SW 1271 (cell line): ENCODE measurements at places on chromosomes 11 and 22.

- DNase-seq: no peak
Measured at GRCh38 chr11:57752954-57753353, 1.3 kb upstream of the BTBD18 start.

GRCh38 chr11:102830001-102830727, 13.2 kb downstream of the MMP3 start:
- no peak for DNase-seq

GRCh38 chr11:131186629-131187101, 183.8 kb upstream of the NTM start:
- no peak for DNase-seq

- DNase-seq: peak; percentile 30
Measured at GRCh38 chr11:65381716-65382032, 772 bp downstream of the SLC25A45 start.

- DNase-seq: no peak
Measured at GRCh38 chr11:78194490-78194889, 5.8 kb downstream of the USP35 start.

DNA sequence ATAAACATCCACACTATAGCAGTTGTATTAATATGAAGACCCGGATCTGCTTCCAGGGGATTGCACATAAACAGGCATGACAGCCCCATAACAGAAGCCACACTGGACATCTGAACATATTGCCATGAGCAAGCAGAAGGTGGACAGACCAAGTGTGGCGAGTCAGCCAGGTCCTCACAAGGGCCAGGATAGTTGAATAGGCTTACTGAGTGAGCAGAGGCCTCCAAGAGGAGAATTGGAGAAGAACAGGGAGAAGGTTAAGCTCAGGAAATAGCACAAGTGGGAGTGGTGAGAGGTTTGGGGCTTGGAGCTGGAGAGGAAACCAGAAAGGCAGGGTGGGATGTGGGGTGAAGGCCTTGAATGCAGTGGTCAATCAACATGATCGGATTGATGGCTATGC, 10.8 kb downstream of the SLC35C1 start:
- DNase-seq: peak; percentile 61

DNA sequence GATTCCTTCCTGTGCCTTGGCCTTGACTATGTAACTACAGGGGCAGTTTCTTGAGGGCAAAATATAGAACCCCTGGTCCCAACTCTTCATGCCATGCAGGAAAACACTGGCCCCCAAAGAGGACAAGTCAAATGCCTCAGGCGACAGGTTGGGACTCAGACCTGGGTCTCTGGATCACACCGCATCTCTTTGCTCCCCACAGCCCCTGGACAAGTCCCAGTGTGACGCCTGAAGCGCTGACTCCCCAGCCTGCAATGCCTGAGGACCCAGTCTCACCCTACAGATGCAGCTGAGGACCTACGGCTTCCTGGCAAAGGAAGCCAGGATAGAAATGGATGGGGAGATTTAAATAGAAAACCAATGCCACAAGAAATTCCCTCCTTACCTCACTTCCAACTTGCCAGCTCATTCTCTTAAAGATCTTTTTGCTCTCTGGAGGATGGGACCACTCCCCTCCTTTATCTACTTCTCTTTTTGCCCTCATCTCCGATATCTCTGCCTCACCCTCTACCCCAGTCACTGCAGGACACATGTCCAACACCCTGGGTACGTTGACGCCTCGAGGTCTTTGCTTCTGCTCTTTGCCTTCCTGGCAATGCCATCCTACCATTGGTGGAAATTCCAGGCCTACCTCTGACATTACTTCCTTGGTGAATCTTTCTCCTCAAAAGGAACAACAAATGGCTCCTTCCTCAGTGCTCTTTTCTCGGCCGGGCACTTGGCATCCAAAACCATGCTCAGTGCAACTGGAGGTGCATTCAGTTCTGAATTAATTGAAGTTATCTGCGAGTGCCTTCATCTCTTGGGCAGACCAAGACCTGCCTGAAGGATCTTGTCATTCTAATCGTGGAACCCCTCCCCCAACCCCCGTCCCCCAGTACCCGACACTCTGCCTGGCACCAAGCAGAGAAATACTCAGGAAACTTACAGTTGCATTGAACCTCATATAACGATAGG, 2.0 kb upstream of the PRDM11 start:
- DNase-seq: no peak

GRCh38 chr11:44506375-44507016, 59.0 kb upstream of the CD82 start:
- no peak for DNase-seq

DNA sequence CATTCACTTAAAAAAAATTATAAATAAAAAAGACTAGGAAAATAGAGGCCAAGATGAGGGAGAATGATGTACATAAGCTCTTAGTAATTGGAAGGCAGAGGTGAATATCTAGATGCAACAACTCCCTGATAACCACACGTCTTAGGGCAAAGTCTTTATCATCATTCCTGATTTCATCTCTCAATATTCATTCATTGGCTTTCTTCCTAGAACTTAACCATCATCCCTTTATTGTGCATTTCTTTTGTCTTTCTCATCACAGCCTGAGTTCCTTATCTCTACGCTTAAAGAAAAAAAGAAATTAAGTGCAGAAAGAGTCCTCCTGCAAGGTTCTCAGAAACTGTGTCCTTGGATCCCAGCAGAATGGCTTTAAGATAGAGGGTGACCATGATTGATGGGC, 23.2 kb upstream of the FLI1 start:
- DNase-seq: no peak

- DNase-seq: no peak
Measured at GRCh38 chr11:111665777-111666176, 63.5 kb downstream of the SIK2 start.

GRCh38 chr22:29126670-29127395, 54.0 kb downstream of the KREMEN1 start:
- DNase-seq: no peak

DNA sequence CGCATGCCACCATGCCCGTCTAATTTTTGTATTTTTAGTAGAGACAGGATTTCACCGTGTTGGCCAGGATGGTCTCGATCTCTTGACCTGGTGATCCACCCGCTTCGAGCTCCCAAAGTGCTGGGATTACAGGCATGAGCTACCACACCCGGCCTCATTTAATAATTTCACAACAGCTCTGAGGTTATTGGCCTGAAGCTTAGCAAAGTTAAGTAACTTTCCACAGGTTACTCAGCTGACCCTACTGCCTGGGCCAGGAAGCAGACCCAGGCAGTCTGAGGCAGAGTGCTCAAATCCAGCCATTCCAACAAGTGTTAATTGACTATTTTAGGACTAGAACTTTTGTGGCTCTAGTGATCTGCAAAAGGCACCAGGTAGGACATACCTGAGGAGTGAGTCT, 52.2 kb upstream of the L3MBTL2 start:
- no peak for DNase-seq

DNA sequence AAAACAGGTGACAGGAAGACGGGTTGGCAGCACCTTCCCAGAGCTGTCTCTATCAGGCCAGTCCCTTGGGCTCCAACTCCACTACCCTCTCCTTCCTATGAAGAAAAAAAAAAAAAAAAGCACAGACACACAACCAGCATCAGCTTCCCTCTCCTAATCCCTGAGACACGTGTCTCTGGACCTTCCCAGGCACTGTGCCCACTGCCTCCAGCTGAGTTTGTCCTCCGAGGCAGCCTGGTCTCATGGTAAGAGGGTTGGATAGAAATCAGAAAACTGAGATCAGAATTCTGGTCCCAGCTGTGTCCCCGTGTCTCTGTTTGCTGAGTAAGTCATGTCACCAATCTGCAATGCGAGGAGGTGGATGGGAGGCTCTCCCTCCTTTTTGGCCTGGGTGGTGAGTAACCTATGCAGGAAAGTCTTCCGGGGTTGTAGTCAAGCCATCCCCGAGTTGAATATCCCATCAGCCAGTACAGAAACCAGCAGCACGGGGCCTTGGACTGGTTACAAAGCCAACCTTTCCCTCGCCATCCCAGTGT, 193.7 kb upstream of the TBCEL start:
- no peak for DNase-seq

GRCh38 chr11:8719721-8720120, 37.1 kb downstream of the RPL27A start:
- no peak for DNase-seq

DNA sequence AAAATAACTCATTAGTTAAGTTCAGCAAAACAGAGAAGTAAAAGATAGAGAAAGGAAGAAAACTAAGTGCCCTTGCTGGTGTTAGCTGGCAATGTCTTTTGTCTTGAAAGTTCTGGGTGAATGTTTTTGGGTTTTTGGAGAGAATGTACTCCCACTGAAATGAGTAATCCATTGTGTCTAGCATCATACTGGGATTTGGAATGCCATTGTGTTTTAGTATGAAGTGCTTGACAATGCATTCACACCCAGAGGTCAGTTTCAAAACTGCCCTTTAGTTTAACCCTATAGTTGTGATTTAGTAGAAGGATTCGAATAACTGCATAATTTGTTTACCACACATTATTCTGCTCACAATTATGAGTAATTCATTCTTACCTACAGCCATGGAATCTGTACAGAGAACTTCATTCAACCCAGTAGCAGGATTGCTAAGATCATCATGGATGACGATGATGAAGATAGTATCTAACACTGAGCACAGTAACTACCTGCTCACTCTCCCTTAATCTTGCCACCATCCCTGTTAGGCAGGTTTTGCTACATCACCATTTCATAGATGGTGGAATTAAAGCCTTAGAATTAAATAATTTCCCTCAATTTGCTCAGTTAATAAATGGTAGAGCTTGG, 33.9 kb downstream of the MAML2 start:
- DNase-seq: no peak

GRCh38 chr11:57792870-57793269, 31.3 kb downstream of the CTNND1 start:
- DNase-seq: peak; percentile 27

GRCh38 chr11:119365071-119365591, 16.4 kb downstream of the USP2 start:
- DNase-seq: no peak

DNA sequence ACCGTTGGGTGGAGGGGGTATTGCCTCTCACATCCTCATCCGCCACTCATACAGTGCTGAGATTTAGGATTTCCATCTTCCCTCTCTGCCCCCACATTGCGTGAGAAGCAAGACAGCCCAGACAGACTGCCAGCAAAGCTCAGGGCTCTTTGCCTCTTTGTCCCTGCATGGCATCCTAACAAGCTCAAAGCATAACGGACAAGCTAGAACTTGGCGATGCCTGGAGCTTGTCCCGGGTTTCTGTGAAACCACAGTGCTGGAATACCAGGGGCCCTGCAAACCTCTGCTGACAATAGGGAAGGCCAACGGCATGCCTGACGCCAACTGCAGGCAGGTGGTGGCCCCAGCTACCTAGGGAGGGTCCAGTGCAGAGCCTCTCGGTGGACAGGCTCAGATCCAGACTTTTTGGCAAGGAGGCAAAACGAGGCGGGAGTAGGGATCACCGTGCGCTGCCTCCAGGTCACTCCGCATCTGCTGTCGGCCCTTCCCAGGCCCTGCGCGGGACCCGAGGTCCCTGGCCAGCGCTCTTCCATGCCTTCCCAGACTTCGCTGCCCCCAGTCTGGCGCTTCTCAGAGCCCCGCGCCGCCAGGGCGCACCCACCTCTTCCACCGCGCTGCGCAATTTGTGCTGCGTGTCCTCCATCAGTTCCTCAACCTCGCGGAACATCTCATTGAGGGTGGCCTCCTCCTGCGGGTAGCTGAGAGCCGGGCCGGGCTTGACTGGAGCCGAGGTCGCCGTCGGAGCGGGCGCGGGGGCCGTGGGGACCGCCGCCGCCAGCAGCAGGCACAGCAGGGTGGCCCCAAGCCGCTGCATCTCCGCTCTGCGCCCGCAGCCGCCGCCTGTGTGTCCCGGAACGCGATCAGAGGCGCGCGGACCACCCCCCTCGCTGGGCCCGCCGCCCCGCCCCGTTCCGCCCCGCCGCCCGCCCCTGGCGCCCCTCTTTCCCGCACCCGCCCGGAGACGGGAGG, at the start of gene DKK3:
Gene DKK3 (minus strand): TSS at position 858 of the 969 bp plus-strand sequence. CDS start 44 bp downstream, at position 814.
- no peak for DNase-seq

DNA sequence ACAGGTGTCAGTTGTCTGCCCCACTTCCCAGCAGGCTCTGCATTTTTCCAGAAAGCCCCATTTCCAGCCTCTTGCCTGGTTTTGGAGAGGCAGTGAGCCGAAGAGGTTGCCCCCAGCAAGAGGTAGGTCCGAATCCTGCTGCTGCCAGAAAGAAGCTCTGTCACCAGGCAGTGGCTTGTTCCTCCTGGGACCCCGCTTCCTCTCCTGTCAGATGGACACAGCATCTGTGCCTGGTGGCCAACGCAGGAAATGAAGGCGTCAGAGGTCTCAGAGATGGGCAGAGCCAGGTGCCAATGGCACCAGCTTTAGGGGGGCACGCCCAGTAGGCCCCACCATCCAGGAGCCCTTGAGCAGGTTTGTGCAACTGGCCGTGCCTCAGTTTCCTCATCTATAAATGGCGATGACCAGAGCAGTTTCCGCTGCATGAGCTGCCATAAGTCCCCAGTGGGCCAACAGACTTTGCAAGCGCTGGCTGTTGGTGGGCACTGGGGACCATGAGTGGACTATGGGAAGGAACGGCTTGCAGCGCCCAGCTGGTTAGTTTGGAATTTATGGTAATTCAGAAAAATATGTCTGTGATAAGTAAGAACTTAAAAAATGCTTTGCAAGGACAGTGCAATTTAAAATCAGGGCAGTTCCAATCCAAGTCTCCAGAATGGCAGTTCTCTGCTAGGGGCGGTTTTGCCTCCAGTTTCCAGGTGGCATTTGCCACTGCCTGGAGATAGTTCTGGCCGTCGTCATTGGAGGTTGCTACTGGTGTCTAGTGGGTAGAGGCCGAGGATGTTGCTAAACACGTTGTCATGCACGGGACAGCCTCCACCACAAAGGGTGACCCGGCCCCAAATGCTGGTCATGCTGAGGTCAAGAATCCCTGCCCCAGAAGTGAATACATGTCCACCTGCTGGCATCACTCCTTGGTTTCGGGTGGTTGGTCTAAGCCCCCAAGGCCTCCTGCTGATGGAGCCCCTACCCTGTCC, 2.3 kb upstream of the OSBPL5 start:
- no peak for DNase-seq

GRCh38 chr11:27395556-27396258, 32.7 kb upstream of the CCDC34 start:
- no peak for DNase-seq

DNA sequence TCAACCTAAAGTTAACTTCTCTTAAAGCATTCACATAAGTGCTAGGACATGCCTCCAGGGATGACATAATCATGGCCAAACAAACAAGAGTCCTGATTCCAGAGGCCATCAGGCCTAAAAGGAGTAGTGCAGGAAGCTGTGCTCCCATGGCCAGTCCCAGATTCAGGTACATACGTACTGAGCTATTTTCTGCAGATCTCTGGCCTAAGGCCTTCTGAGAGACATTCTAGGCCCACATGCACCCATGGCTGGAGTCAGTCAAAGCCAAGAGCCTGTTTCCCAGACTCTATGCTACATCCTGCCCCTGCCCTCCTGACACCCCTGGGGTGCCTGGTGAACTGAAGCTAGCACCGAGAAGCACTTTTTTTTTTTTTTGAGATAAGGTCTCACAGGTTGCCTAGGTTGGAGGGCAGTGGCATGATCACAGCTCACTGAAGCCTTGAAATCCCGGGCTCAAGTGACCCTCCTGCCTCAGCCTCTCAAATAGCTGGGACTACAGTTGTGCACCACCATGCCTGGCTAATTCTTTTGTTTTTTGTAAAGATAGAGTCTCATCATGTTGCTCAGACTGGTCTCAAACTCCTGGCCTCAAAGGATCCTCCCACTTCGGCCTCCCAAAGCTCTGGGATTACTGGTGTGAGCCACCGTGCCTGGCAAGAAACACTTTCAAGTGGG, 553 bp downstream of the CD3D start:
- DNase-seq: no peak

- DNase-seq: no peak
Measured at GRCh38 chr11:9772218-9772617, 108.3 kb downstream of the SWAP70 start.

- no peak for DNase-seq
Measured at GRCh38 chr11:1400317-1401170, 10.8 kb downstream of the BRSK2 start.

- DNase-seq: no peak
Measured at GRCh38 chr11:29063630-29064361, 953.0 kb downstream of the KCNA4 start.
